Activated CD4-positive, alpha-beta T cell treated with anti-CD3 and anti-CD28 coated beads for 36 hours (primary cell): ENCODE measurements at places on chromosomes 11 and 22.

DNA sequence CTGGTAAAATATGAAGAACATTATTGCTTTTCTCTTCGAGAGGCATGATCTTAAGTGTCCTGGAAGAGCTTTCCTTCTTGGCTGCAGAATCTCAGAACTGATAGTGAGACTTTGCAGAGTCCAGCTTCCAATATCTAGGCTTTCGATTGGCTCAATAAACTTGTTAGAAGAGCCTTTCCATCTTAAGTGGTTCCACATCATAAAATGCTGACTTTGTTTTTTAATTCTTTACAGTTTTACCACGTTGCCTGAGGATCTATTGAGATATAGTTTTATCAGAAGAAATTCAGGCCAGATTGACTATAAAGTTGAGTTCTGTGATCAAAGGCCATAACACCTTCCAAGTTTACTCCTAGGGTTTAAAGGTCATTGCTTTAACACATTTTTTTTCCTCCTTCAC, 15.6 kb upstream of the DNAJB7 start:
- no peak for DNase-seq

DNA sequence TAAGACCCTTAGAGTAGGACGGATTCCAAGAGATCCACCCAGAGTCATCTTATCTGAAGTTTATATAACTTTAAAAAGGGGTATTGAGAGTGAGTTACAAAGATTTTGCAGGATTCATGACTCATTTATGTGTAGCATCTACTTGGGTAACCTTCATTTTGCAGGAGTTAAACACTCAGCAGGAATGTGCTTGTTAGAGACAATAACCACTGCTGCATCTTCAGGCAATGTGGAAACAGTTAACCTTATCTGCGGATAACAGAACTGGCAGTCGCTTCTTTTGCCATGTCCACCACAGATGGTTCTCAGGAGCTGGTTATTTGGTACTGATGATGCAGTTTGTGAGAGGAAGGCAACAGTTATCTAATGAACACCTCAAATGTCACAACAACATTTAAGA, 417.9 kb upstream of the DDI1 start:
- no peak for DNase-seq

DNA sequence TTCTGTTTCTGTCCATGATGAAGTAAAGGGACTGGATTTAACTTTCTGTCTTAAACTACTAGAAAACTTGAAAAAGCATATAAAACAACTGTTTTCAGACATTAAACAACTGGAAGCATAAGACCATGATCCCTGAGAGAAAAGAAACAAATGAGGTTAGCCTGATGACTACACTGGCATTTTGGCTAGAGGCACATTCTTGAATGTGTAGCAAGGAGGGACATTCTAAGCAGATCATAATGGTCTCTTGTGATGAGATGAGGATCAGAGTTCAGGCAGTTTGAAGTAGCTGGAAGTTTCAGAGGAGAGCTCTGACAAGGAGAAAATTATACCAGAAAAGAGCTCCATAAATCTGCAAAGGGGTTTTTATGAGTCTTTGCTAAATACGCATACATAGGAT, 75.4 kb downstream of the AASDHPPT start:
- DNase-seq: no peak

GRCh38 chr22:27820896-27821866, 19.6 kb upstream of the MN1 start:
- DNase-seq: no peak

DNA sequence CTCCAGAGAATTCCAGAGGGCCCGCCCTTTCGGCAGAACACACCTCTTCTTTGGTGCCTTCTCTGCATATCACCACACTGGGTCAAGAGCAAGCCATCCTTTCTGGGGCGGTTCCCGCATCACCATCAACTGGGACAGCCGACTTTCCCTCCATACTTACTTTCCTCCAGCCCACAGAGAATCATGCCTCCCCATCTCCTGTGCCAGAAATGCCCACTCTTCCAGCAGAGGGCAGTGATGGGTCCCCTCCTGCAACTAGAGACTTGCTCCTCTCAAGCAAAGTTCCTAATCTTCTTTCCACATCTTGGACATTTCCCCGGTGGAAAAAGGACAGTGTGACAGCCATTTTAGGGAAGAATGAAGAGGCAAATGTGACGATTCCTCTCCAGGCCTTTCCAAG, 157.7 kb downstream of the C11orf91 start:
- peak; percentile 60 for DNase-seq

- DNase-seq: no peak
Observed at GRCh38 chr11:120568572-120569307, 57.2 kb downstream of the GRIK4 start.

DNA sequence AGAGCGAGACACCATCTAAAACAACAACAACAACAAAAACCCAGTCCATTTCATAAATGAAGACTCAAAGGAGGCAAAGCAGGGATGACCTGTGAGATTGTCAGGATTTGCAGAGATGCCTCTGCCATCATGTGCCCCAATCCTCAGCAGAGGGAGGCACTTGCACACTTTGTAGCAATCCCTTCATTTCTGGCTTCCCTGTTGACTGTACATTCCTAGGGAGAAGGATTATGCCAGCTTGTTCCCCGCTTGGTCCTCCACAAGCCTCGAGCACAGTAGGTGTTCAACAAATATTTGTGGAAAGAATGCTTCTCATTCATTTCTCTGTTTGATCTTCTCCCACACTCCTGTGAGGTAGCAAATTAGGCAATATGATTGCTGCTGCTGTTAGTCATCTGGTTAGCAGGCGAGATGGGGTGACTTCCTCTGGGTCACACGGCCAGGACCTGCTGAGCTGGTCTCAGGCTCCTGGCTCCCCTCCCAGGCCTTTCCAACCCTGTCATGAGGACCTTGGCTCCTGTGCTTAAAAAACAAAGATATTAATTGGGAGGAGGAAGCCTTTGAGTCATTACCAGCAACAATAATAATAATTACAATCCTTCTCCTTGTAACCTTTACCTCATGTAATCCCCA, 34.1 kb downstream of the LIF start:
- DNase-seq: peak; percentile 52

GRCh38 chr22:25032066-25032465, 79.5 kb downstream of the KIAA1671 start:
- DNase-seq: no peak

- no peak for DNase-seq
Observed at GRCh38 chr11:121241343-121242211, 51.0 kb upstream of the SC5D start.

DNA sequence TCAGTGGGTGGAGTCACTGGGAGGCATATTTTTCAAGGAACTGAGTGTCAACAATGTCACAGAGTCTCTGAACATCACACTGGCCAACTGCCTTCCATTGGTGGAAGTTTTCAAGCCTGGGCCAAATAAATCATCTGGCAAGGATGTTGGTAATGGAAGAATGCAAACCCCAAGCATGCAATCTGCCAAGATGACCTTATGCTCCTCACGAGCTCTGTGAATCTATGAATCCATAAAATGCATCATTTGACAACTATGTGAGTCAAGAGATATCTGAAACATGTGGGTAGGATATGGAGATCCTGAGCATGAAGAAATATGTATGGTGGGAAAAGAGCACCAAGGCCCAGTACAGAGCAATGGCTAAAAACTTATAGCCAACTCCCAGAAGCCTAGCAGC, 122.2 kb downstream of the PLEKHA7 start:
- no peak for DNase-seq

GRCh38 chr22:39808081-39808480, 85.5 kb downstream of the ENTHD1 start:
- peak; percentile 62 for DNase-seq

DNA sequence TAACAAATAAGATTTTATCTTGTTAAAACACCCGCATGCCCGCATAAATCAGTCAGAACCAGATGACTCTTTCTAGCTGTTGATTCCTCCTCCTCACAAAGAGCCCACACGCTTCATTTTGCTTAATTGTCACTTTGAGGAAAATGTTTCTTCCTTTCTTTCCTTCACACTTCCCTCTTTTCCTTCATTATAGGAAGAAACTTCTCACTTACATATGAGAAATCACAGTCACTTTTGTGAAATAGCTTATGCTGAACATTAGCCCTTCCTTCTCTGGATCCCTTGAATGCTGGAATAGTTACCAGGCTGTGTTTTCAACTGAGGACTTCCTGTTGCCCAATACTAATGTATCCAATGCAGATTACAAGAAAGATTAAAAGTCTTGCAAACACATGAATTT, 5.8 kb downstream of the MS4A6E start:
- no peak for DNase-seq

DNA sequence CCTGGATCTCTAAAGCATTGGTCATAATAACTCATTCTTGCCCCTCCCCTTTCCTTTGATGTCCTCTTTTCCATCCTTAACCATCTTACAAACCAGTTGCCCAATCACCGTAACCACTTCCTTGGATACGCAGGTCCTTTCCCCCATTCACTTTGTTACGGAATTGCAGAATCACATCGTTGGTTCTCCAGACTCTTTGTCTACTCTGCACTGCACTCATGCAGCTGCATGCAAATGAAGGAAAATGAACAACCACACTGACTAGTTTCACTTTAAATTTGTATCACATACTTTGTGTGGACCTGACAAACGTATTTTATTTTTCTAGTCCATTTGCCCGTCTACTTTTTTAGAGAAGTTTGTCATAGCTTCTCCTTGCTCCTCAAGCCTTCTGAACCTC, 69.9 kb downstream of the SLC5A12 start:
- no peak for DNase-seq

GRCh38 chr22:44341431-44342346, 28.9 kb upstream of the SHISAL1 start:
- no peak for DNase-seq

DNA sequence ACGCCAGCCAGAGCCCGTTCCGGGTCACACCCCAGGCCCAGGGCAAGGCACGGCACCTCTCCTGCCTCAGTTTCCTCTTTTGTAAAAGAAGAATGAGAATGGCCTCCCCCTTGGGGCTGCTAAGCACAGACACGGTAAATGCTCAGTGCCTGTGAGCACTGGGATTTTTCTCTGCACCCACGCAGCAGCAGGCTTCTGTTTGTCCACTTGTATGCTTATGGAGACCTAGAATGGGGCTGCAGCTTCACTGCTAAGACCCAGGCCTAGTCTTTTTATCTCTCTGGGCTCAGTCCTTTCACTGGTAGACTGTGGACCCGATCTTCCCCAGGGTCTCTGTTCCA, 1327.9 kb downstream of the TBC1D22A start:
- no peak for DNase-seq

DNA sequence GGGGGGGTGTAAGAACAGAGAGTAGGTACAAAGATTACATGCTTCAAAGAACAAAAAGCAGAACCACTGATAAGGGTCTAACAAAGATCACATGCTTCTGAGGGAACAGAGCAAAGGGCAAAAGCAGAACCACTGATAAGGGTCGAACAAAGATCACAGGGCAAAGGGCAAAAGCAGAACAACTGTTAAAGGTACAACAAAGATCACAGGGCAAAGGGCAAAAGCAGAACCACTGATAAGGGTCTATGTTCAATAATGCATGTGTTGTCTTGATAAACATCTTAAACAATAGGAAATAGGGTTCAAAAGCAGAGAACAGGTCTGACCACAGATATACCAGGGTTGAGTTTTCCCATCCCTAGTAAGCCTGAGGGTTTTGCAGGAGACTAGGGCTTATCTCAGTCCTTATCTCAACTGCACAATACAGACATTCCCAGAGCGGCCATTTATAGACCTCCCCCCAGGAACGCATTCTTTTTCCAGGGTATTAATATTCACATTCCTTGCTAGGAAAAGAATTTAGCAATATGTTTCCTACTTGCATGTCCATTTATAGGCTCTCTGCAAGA, 81.9 kb upstream of the PGR start:
- DNase-seq: no peak

- DNase-seq: peak; percentile 71
Observed at GRCh38 chr11:73218106-73218829, at the start of gene P2RY2. TSS of gene P2RY2 (plus strand) at chr11:73218281. CDS start at chr11:73234160, 15,879 bp downstream.

DNA sequence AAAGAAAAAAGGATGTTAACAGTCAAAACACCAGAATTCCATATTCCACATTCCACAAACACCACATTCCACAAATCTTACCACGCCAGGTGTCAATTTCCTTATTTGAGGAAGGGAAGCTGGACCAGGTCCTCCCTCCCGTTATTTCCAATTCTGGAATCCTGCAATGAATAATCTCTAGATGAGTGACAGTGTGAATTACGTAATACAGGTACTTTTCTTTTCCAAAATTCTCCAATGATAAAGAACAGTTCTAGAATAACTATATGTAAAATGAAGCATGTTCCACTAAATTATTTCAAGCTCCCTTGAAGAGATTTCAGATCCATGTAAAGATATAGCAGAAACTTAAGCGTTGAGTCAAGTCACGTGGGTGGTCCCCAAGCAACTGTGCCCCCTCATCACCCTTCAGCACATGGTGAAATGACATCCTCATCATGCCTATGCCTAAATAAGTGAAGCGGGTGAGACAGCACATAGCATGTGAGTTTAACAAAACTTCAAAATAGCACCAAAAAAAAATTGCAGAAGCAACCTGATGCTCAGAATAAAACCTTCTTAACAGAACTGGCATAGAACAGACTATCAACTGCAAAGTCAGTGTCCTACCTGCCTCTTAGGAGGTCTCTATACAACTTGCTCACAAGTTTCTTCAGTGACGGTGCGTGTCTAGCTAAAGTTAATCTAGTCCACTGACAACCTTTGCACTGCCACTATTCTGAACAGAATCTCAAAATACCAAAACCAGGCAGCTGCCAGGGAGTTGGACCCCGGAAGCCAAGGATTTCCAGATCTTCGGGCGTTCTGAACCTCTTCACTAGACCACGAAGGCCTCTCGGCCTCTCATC, 876 bp downstream of the NFRKB start:
- no peak for DNase-seq

GRCh38 chr11:19347911-19348310, 107.2 kb upstream of the E2F8 start:
- DNase-seq: no peak

GRCh38 chr11:113960702-113961330, 14.1 kb upstream of the HTR3A start:
- DNase-seq: no peak

DNA sequence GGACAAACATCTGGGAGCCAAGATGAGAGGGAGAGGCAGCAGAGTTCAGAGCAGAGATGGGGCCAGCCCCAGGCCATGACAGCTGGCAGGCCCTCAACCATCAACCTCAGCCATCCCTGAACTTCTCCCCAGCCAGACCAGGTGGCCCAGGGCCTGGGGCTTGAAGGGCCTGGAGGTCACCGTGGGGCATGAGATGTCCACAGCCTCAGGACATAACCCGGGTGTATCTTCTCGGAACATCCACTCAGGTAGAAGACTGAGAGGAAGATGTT, 12.4 kb upstream of the SLC39A13 start:
- no peak for DNase-seq

GRCh38 chr11:134466156-134466555, 54.1 kb upstream of the B3GAT1 start:
- DNase-seq: no peak
